Effector memory CD8-positive, alpha-beta T cell (primary cell): ENCODE measurements at places on chromosomes 13 and 19.

GRCh38 chr13:109249780-109250528, 536.4 kb downstream of the IRS2 start:
- no peak for DNase-seq

DNA sequence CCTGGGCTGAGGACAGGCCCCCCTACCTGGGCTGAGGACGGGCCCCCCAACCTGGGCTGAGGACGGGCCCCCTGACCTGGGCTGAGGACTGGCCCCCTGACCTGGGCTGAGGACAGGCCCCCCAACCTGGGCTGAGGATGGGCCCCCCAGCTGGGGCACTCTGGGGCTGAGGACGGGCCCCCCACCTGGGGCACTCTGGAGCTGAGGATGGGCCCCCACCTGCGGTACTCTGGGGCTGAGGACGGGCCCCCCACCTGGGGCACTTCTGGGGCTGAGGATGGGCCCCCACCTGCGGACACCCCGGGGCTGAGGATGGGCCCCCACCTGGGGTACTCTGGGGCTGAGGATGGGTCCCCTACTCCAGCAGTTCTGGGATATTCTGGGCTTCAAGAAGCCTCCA, 65.5 kb downstream of the RASA3 start:
- no peak for DNase-seq

- no peak for DNase-seq
Measured at GRCh38 chr13:87331178-87331577, 340.0 kb upstream of the SLITRK5 start.

DNA sequence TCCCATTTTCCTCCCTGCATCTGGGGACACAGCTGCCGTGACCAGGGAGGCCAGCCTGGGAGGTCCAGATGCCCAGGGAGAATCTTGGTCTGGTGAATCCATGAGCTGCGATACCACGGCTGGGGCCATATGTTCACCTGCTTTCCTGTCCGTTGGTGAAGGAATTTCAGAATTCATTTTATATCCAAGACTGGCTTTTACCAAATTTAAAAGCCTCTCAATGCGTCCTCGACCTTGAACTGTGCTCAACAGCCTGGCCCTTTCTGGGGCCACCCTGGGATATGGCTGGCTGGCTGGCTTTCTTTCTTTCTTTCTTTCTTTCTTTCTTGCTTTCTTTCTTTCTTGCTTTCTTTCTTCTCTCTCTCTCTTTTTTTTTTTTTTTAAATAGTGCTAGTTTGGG, 22.2 kb upstream of the GDF15 start:
- no peak for DNase-seq

DNA sequence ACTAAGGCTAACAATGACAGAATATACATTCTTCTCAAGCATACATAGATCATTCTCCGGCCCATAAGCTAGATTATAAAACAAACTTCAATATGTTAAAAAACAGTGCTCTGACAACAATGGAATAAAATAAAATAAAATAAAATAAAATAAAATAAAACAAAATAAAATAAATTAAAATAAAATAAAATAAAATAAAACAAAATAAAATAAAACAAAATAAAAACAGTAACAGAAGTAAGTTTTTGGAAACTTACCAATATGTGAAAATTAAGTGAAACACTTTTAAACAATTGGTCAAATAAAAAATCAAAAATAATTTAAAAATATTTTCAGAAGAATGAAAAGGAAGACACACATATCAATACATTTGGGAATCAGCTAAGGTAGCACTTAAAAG, 1785.8 kb upstream of the PCDH20 start:
- no peak for DNase-seq

DNA sequence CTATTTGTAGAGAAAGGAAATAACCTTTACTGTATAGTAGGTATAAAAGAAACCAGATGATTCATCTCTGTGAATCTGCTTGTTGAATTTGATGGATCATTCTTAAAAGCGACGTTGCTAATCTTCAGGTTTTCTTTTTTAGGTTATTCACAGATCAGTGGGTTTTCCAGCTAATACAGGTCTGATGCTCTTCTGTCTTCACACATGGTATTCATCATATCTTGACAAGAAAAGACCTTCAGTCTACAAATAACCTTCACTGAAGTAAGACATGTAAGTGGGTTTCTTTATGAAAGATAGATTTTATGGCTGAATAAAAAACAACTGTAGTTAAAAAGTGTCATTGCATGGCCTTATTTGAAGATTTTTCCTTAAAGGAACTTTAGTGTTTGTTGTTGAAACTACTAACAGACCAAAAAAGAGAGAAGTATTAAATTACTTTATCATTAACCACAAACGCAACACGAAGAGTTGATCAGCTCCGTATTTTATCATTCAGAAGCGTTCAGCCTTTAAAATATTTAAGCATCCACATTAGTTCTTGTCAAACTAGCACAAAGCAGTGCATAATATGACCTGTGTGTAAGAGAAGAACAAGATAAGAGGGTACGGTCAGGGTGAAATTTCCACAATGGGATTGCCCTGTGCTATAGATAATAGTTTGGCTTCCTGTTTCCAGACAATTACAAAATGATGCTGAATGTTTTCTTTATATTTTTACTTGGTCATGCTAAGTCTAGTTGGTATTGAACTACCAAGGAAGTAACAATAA, 299.5 kb downstream of the MZT1 start:
- no peak for DNase-seq

DNA sequence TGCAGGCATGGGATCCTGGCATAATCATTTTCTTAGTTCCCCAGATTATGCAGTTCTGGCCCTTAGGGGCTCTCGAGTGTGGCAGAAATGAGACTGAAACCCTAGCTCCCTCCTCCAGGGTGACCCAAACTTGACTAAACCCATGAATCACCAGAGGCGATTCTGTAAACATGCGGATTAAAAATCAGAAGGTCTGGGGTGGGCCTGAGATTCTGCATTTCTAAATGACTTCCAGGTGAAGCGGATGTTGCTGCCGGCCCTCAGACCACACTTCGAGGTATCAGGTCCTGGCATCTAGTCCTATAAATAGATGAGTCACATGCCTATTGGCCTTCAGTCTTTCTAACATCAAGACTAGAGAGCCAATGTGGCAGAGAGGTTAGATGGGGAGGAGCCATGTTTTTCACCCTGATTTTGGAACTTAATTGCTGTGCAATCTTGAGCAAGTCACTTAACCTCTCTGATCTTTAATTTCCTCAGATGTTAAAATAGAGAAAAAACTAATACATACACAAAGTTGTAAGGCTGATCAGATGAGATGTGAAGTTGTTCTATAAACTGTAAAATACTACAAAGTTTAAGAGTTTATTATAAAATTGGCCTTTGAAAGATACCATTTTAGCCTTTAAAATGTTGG, 431.2 kb downstream of the FOXO1 start:
- no peak for DNase-seq

GRCh38 chr19:56101095-56101494, 20.0 kb downstream of the ZNF787 start:
- no peak for DNase-seq

DNA sequence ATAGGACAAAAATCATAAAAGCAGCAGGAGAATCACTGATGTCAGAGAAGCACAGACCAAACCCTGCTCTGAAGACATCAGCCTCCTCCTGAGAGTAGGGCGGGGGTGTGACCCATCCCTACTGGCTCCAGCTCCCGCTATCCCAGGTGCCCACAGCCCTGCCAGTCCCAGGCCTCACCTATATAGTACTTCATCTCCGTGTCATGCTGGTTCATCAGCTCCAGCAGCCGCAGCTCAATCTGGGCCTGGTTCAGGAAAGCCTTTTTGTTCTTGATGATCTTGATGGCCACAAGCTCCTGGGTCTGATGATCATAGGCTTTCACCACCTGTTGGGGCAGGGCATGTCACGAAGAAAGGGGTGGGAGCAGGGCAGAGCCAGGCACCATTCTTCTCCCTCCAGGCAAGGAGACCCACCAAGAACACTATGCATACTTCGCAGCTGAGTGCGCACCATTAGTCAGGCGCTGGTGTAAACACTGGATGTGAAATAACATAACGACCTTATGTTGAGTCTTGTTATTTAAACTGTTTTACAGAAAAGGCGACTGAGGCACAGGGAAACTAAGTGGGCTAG, 4.2 kb downstream of the DYRK1B start:
- no peak for DNase-seq

- DNase-seq: no peak
Measured at GRCh38 chr19:23981863-23982262, 67.2 kb downstream of the ZNF726 start.

- no peak for DNase-seq
Measured at GRCh38 chr19:36423925-36424324, 5.5 kb upstream of the ZFP82 start.

- no peak for DNase-seq
Measured at GRCh38 chr13:67934617-67935330, 704.6 kb upstream of the PCDH9 start.

- DNase-seq: no peak
Measured at GRCh38 chr13:44734201-44734707, 158.1 kb upstream of the TSC22D1 start.

- DNase-seq: no peak
Measured at GRCh38 chr13:111852725-111853518, 214.0 kb upstream of the SOX1 start.

- no peak for DNase-seq
Measured at GRCh38 chr19:18763674-18764590, 27.2 kb downstream of the COMP start.

DNA sequence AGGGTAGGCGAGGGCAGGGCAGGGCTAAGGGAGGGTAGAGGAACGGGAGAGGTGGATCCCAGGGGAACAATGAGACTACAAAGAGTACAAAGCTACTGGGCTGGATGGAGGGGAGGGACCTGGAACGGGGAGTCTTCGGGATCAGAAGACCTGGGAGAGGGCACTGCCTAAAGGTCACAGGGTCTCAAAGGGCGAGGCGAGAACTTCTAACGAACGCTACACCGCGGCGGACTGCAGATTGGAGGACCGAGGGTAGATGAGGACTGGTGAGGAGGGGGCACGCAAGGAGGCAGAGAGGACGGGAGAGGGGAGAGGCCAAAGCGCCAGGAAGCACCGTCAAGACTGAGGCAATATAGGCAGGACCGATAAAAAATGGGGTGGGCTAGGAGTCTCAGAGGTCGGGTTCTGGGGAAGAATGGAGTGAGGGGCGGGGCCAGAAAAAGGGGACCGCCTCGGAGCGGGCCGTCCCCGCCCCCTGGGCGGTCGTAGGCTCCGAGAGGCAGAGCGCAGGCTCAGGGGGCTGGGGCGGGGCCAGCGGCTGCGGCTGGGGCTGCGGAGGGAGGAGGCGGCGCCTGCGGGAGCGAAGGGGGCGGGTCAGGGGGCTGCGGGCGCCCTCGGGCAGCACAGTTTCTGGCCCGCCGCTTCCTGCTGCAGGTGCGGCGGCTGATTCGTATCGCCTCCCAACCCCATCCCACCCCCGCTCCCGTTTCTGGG, 1.3 kb upstream of the KCNC3 start:
- DNase-seq: peak; percentile 76

- DNase-seq: no peak
Measured at GRCh38 chr19:15297416-15298224, 34.7 kb downstream of the BRD4 start.

- no peak for DNase-seq
Measured at GRCh38 chr13:33153421-33154404, 131.8 kb downstream of the STARD13 start.

DNA sequence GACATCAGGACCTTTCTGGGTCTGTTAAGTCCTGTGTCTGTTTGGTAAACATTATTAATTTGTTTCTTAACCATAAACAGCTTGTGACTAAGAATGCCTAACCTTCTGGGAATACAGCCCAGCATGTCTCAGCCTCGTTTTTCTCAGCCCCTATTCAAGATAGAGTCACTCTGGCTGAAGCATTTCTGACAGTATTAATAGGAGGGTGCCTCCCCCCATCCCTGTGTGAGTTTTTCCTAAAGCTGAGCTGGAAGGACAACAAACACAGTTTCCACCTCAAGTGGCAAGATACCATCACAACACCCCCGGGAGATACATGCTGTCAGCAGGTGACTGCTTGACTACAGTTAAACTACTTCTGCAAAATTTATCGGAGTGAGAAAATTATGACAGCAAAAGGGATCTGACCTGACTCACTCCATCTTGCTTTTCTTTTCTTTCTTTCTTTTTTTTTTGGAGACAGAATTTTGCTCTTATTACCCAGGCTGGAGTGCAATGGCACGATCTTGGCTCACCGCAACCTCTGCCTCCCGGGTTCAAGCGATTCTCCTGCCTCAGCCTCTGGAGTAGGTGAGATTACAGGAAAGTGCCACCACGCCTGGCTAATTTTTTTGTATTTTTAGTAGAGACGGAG, 59.3 kb upstream of the ABCC4 start:
- DNase-seq: no peak

DNA sequence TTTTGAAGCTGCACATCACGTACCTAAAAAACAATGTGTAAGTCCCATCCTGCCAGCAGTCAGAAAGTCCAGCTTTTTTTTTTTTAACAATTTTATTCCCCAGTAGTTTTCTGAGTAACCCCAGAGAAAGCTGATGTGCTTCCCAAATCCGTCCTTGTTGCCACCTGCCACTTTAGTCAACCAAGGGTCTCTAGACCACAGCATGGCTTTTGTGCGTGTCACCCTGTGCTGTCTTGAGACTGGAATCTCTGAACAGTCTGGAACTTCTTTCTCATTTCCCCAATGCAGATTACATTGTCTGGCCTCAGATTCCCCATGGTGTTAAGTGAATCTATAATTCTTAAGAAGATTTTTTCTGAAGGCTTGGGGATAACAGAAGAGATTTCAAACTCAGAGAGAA, 289.2 kb upstream of the KLF12 start:
- no peak for DNase-seq

GRCh38 chr19:18063463-18063862, 23.3 kb downstream of the IL12RB1 start:
- peak; percentile 21 for DNase-seq

GRCh38 chr19:7533281-7533885, 2.1 kb upstream of the PNPLA6 start:
- no peak for DNase-seq

GRCh38 chr13:112174476-112175110, 107.6 kb downstream of the SOX1 start:
- DNase-seq: no peak

DNA sequence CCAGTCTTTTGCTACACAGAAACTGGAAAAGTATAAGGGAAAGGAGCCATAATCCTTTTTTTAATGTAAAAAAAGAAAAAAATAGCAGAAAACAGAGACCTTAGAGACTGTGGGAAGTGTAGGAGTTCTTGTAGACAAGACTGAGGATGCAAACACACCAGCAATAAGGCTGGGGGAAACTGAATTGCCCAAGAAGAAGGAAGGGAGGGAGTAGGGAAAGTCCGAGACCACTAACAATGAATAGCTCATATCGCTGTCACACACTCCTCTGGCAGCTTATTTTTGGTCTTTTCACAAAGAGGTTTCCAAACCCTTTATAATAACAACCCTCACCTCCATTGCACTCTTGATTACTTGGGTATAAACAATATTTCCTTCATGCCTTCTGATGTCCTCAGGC, 952.0 kb downstream of the SLITRK5 start:
- no peak for DNase-seq

DNA sequence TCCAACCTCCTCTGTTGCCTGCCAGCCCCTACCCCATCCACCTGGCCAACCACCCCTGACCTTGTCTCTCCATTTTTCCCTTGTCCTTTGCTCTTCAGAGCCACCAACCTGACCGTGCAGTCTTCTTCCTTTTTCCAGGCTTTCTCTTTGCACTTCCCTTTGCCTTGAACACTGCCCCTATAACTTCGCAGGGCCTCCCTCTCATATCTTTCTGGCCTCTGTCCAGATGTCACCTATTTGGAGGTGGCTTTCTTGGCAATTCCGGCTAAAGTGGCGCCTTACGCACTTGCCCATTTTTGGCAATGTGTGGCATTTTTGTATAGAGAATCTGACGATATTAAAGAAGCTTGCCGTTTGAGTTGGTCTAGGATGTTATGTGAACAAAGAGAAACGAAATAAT, 844 bp downstream of the ZNF543 start:
- DNase-seq: no peak
